CD4-positive, alpha-beta T cell treated with Interleukin-6 at 100 ng/mL for 8 hours (primary cell): ENCODE measurements at places on chromosomes 1 and 21.

- DNase-seq: no peak
Observed at GRCh38 chr1:237799762-237800474, 90.8 kb downstream of the ZP4 start.

DNA sequence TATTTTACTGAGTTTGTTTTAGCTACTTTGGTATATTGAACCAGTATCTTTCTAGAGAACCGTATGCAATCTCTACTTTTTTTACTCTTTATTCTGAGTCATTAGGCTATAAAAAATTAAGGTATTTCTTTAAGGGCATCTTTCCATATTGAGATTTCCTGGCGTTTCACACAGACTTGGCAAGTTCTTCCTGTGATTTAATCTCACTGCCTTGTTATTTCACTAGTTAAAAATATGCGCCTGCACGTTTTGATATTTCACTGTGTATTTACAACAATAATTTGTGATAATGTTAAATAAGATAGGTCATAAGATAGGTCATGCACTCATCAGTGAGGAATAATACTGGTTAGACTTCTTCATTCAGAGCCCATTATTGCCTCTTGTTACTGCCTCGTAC is 16.2 kb upstream of the CR1L start:
- no peak for DNase-seq

- DNase-seq: no peak
Observed at GRCh38 chr1:224274970-224275626, 54.9 kb downstream of the NVL start.

GRCh38 chr21:25689226-25689625 is 45.5 kb downstream of the ATP5PF start:
- DNase-seq: no peak

- DNase-seq: no peak
Observed at GRCh38 chr1:96306809-96307560, 414.6 kb upstream of the PTBP2 start.

DNA sequence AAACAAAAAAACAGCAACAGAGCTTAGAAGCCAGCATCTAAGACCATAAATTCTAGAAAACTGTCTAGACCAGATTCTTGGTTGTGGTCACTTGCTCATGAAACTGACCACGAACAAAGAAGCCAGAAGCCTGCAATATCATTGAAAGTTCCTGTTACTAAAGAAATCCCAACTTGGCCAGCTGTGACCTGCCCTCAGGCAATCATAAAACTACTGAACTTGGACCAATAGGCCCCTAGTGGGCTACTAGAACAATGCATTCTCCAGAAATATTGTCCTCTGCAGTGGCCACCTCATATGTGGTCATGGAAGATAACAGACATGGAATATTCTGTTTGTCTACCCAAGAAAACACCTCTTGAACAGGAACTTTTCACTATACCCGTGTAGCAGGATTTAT is 87.7 kb downstream of the SPATA17 start:
- no peak for DNase-seq

GRCh38 chr1:81477710-81478109 is 323.0 kb upstream of the ADGRL2 start:
- no peak for DNase-seq

GRCh38 chr1:21344750-21345443 is 54.6 kb upstream of the ECE1 start:
- DNase-seq: no peak

- DNase-seq: no peak
Observed at GRCh38 chr1:172357753-172358385, 62.6 kb upstream of the C1orf105 start.

- DNase-seq: no peak
Observed at GRCh38 chr1:95408507-95409136, 174.6 kb downstream of the RWDD3 start.

- DNase-seq: no peak
Observed at GRCh38 chr1:45880930-45881329, 77.5 kb downstream of the MAST2 start.

DNA sequence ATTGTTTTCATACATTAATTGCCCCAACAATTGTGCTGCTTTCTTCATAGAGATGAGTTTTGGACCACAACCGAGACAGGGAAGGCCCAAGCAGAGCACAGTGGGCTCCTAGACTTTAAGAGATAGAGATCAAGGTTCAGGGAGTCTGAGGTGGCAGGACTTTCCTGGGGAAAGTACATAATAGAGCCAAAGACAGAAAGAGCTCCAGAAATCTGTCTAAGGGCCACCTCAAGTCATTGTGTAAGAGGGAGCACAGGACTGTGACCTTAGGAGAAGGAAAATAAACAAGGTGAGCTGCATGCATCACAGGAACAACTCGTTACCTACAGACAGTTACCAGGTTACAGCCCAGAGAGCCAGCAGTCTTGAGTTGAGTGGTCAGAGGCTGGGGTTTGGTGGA is 41.3 kb upstream of the CR2 start:
- no peak for DNase-seq

DNA sequence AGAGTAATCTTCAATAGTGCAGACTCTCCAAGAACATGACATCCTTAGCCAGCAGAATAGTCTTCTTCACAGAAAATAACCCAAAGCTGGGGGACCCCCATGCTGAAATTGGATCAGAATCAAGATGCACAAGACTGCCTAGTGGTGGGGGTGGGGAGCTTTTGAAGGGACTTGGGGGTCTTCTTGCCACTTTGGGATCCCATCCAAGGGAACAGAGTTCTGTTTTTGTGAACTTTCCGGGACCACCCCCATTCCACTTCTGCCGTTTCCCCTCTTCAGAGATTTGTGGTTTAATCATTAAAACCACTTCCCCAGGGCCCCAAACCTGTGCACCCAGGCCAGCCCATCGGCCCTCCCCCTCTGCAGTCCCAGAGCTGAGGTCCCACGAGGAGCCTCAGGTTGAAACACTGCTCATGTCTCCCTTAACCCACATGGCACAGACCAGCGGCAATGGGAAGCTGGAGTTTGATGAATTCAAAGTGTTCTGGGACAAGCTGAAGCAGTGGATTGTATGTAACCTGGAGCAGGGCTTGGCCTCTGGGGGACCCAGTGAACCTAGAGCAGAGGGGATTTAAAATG is 44.9 kb downstream of the CAPN9 start:
- no peak for DNase-seq

DNA sequence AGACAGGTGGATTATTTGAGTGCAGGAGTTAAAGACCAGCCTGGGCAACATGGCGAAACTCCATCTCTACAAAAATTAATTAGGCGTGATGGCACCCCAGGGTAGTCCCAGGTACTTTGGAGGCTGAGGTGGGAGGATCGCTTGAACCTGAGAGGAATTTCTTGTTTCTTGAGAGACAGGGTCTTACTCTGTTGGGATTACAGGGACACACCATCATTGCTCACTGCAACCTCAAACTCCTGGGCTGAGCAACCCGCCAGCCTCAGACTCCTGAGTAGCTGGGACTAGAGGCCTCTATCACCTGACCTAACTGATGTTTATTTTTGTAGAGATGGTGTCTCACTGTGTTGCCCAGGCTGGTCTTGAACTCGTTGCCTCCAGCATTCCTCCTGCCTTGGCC is 24.8 kb downstream of the DHX9 start:
- no peak for DNase-seq

DNA sequence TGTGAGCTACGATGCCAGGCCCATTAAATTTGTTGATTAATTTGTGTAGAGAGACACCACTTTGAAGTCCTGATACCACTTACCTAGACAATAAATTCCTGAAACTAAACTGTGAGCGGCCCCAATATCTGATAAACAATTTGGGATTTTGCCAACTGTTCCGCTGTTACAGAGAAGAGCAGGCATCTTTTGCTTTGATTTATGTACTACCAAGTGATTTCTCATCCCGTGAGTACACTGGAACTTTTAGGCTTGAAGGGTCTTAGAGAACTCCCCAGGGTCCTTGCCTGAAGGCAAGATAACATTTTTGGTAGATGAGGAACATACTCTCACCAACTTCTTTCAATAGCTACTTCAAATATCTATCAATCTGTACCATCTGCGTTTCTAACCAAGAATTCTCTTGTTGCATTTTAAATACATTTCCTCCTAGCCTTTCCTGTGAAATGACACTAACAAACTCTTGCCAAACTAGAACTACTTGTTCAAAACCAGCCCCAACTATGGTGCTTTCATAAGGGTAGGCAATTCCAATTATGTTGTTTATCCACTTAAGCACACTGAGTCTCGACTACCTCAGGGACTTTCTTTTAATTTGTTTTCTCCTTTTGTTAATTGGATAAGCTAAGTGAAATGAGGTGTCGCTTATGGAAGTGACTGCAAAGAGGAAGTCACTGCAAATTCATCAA is 23.2 kb upstream of the SLC30A1 start:
- no peak for DNase-seq

DNA sequence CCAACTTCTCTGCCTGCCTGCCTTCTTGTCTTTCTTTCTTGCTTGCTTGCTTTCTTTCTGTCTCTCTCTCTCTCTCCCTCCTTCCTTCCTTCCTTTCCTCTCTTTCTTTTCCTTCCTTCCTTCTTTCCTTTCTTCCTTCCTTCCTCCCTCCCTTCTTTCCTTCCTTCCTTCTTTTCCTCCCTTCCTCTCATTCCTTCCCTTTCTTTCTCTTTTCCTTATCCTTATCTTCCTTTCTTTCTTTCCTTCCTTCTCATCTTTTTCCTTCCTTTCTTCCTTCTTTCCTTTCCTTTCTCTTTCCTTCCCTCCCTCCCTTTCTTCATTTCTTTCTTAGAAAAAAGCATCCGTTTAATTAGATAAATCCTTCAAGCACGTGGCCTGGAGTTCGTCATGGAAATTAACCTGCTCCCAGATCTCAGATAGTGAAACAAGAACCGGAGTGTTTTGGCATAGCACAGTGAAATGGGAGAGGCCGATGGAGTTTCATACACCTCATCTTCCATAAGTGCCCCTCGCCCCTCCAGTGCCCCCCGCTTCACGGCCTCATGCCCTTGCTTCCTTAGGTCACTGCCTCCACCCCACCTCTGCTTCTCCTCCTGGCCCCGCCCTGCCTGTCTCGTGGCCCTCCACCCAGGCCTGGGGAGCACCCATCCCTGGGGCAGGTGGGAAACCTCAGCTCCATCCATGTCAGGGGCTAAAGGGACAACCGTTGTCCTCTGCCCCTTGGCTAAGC is 11.3 kb downstream of the CASZ1 start:
- no peak for DNase-seq

- no peak for DNase-seq
Observed at GRCh38 chr1:198528364-198528763, 12.1 kb downstream of the ATP6V1G3 start.

- DNase-seq: peak; percentile 34
Observed at GRCh38 chr1:47175227-47175934, 14.5 kb downstream of the PDZK1IP1 start.

DNA sequence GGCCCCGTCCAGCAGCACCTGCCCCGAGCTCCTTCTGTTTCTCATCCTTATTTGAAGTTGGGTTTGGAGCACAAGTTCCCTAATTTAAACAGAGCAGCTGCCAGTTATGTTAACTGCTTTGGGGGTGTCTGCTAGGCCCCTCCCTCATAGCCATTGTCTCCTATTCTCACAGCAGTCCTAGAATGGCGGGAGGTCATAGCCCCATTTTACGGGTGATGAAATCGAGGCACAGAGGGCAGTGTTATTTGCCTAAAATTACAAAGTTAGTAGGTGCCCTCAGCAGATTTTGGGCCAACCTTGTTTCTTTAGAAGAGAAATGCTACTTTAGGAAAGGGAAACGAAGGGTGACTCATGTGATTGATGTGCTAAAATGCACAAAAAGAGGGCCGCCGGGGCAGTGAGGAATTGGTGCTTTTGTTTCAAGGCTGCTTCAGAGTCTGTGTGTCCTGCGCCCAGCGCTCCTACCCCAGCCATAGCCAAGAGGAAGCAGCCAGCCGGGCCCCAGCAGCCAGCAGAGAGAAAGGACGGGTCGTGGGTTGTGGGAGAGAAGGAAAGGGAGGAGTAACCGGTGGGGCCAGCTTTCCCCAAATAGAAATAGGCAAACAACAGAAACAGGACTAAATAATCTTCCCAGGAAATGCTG is 13.0 kb downstream of the VANGL1 start:
- DNase-seq: no peak

- DNase-seq: no peak
Observed at GRCh38 chr1:231065510-231066241, 25.6 kb upstream of the FAM89A start.

- no peak for DNase-seq
Observed at GRCh38 chr21:41869771-41870170, 9.4 kb downstream of the PRDM15 start.

GRCh38 chr21:42659416-42660117 is 6.1 kb downstream of the PDE9A start:
- no peak for DNase-seq

GRCh38 chr1:169367096-169367685 is 406 bp downstream of the NME7 start:
- no peak for DNase-seq
